Activated CD4-positive, CD25-positive, alpha-beta regulatory T cell treated with anti-CD3 and anti-CD28 coated beads, Interleukin-2, amount 50 U/mL, for 72 hours (primary cell): ENCODE measurements at places on chromosomes 2 and 18.
A peak's percentile ranks its signal among the peaks of the same experiment; 100 is the strongest.

- DNase-seq = no peak
These were observed 64.5 kb upstream of the RPE start for GRCh38 chr2:209937893-209938292.

GRCh38 chr2:127094509-127095366 lies 12.2 kb downstream of the BIN1 start:
- no peak for DNase-seq

- no peak for DNase-seq
These were observed 791.3 kb downstream of the PLCL1 start for GRCh38 chr2:198595721-198596120.

GRCh38 chr2:11740723-11741122 lies 5.7 kb upstream of the LPIN1 start:
- DNase-seq = no peak

- no peak for DNase-seq
These were observed 31.6 kb upstream of the MREG start for GRCh38 chr2:216044883-216045486.

DNA sequence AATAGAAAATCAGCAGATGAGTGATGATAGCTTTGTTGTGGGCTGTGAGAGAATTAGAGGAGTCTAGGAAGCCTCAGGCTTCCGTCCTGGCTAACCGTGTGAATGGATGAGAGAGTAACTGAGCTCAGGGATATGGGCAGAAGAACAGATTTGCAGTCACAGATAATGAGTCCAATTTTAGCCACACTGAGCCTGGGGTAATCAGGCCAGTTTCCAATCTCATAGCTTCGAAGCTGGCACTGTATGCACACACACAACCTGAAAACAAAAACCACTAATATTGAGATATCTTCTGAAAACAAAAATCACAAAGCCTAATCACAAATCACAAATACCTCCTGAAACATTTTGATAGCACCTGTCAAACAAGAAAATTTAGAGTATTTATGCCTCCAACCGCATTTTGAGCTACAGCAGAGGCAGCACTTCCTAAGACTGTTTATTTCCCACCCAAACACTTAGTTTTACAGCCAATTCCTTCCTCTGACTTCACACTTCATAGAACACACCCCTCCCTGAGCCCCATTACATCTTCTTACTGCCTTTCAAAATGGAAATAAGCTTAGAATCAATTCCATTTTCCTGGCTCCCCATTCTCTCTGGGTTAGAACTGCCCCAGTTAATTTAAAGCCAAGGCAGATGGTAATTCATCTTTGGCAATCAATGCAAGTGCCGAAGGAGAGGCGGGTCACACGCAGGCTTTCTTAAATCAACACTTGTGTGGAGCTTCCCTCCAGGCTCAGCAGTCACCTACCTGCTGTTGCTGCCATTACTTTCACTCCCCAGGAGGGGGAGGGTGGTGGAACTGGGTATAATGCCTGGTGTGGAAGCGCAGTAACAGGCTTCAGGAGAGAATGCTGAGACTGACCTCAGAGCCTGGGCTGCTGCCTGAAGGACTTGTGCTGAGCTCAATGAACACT lies 18.9 kb downstream of the TTR start:
- no peak for DNase-seq

- DNase-seq = no peak
These were observed 65.1 kb downstream of the MEX3C start for GRCh38 chr18:51132256-51132935.

DNA sequence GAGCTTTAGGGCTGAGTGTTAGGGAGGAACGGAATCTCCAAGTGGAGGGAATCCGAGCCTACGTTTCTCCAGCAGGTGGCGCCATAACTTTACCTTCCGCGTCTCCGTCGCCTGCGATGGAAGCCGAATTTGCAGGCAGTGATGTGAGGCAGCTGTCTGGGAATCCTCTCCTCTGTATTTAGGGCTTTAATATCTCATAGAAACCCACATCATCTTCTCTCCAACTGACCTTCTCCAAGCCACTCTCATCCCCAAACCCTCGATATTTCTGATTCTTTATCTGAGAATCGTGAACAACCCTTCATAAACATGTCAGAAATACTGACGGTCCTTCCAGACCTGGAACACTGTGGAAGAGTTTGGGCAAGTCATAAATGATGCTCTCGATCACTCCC lies 27.5 kb downstream of the SIX2 start:
- peak; percentile 67 for DNase-seq

GRCh38 chr2:74566754-74567085 lies 12.2 kb downstream of the DOK1 start:
- no peak for DNase-seq

GRCh38 chr2:98818164-98818563 lies 87.2 kb upstream of the MGAT4A start:
- no peak for DNase-seq

GRCh38 chr2:168592181-168592831 lies 136.2 kb downstream of the CERS6 start:
- DNase-seq = no peak

- DNase-seq = no peak
These were observed 103.7 kb downstream of the HS6ST1 start for GRCh38 chr2:128214866-128215460.

DNA sequence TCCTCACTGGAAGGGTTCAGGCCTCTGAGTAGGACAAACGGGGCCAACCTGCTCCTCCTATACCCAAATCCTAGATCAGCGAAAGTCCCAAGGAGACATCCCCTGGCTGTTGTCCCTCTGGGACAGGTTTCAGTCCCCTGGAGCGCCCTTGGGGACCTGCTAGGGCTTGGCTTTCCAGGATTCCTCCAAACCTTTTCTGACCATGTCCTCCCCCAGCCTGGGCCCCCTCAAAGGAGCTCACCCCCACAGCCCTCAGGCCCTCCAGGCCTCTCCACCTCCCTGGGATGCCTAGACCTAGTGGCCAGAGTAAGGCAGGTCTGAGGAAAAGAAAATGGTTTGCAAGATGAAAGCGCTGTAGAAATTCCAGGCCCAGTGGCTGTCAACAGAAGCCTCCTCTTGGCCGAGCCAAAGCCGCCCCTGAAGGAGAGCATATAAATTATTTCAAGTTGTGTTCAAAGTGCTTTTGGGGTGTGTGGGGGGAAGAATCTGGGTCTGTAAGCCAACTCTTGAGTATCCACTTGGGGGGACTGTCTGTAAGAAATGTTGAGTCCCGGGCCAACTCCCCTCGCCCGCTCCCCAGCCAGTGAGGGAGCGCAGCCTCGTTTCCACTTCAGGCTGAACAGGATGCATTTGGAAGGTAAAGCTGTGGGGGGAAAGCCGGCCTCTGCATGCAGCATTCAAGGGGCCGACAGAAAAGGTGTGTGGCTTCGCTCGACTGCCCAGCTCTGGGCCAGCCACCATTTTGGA lies 158.6 kb downstream of the DYSF start:
- DNase-seq = peak; percentile 12

DNA sequence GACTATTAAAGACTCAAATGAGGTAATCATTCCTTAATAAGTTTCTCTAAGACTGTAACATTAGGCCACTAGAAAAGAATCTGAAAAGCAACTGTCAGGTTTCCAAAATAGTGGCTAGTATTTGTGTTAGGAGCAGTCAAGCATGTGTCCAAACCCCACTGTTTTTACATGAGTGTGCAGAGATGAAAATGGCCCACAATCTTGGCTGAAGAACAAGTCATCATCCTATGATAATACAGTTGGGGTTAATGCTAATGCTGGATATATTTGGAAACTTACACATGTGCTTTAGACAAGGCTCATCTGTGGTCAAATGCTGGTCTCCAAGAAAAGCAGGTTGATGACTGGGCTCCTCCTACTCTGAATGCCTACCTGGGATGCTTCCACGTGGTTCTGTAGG lies 73.6 kb downstream of the MAIP1 start:
- DNase-seq = no peak

GRCh38 chr18:48925491-48925780 lies 25.3 kb downstream of the SMAD7 start:
- DNase-seq = no peak

DNA sequence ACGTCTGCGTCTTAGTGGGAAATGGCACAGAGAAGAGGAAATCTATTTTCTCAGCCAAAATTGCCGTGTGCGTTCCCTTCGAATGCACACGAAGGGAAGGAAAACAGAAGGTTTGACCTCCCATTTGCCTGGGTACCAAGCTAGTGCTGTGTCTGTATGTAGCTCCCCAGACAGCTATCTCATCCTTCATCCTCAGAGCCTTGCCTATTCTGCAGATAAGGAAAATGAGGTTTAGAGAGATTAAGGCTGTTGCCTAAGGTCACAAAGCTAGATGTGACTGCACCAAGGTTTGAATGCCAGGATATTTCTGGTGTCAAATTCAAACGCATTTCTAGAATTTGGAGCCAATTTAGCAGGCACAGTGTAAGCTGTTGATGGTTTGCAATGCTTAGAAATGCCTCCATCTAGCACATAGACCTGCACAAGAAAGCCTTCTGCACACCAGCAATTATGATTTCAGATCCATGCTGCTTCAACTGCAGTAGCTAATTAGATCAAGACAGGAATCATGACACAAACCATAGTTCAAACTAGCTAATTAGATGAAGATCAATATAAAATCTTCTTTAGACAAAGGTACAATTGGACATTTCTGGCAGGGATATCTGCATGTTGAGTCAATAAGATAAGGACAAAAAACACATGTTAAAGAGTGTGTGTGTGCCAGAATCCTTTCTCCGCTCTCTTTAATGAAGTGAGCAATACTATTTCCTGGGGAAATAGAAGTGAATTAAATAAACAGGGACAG lies 115.1 kb downstream of the CMPK2 start:
- no peak for DNase-seq

- no peak for DNase-seq
These were observed 571.9 kb upstream of the PKDCC start for GRCh38 chr2:41475959-41476358.

- no peak for DNase-seq
These were observed 630 bp upstream of the ZNF512 start for GRCh38 chr2:27582129-27582694.

- no peak for DNase-seq
These were observed 349.0 kb upstream of the PKDCC start for GRCh38 chr2:41698678-41699422.

DNA sequence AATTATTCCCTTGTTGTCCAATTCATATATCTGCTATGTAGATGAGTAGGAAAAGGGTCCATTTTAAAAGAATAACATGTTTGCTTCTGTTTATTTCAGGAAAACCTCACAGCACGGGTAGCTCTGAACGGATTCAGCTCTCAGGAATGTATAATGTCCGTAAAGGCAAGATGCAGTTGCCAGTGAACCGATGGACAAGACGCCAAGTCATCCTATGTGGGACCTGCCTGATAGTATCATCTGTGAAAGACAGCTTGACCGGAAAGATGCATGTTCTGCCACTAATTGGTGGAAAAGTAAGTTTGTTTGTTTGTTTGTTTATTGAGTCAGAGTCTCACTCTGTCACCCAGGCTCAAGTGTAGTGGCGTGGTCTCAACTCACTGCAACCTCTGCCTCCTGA lies 114.6 kb downstream of the PHLPP1 start:
- no peak for DNase-seq

- DNase-seq = no peak
These were observed 40.5 kb upstream of the ITPRID2 start for GRCh38 chr2:181850936-181851560.

DNA sequence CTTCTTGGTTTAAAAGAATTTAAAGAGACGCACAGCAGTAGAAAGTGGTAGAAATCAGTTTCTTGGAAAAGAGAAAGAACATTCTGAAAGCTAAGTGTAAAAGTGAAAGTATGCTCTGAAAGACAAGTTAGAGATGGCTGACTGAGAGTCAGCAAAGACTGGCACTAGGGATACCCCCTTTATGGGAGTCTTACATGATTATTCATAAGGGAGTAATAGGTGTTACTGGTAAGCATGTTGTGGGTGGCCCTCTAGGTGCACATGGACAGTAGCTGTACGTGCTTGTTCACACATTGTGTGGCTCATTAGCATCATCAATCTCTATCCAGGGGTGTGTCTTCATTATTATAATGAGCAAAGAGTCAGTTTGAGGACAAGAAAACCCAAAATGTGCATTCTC lies 816.2 kb downstream of the CBLN2 start:
- DNase-seq = no peak

DNA sequence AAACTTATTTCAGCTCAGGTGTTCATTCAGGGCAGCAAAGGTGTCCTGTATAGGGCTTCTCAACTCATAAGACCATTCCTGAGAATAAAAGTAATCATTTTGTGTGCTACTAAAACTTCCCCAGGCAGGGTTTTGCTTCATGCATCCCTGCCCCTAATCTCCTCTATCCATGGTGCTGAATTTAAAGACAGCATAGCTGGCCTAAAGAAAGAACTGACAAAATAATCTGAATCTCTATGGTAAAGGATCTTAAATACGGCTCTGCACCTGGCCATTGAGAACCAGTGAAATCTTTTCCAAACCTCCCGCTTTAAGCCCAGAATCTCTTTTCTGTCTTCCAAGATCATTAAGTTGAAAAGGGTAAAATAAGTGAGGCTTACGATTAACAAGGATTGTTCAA lies 292.1 kb upstream of the KLHL29 start:
- DNase-seq = no peak

- DNase-seq = no peak
These were observed 35.6 kb upstream of the CTAGE1 start for GRCh38 chr18:22453315-22453714.

DNA sequence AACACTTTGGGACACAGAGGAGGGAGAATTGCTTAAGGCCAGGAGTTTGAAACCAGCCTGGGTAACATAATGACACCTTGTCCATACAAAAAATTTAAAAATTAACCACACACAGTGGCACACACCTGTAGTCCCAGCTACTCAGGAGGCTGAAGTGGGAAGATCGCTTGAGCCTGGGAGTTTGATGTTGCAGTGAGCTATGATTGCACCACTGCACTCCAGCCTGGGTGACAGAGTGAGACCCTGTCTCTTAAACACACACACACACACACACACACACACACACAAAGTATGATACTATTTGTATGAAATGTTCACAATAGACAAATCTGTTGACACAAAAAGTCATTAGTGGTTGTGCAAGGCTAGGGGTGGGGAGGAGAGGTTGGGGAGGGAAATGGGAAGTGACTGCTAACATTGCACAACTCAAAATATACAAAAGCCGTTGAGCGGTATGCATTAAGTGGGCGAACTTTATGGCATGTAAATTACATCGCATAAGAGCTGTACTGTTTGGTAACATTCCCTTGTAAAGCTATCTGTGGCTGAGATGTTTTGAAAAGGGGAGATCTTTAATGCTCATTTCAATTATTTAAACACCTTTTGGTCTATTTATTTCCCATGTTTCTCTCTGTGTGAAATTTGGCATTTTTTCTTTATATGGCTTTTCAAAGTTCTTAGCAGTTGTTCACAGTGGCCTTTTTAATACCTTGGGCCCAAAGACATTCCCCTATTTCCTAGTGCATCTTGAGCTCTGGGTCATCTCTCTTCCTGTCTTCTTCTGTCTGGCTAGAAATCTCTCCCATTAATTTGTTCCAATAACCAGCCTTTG lies 58.9 kb upstream of the ZNF516 start:
- no peak for DNase-seq

GRCh38 chr2:12020833-12021469 lies 274.5 kb downstream of the LPIN1 start:
- no peak for DNase-seq
